T-helper 1 cell (primary cell): ENCODE measurements at places on chromosomes 12 and 14.

DNA sequence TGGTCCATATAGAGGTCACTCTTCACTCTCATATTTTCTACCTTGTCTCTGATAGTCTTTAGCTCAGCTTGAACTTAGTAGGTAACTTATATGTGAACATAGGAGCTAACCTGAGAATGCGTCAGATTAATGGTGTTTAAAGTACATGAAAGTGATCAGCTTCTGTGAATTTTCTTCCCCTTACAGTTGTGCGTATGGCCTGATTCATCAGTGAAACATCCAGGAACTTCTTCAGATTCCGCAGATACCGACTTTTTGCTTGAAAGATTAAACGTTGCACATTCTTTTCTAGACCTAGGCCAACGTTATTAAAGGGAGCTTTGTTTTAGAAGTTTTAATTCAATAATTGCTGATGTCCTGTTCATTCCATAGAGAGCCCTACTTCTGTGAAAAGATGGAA, 1945.1 kb upstream of the SEL1L start:
- no peak for DNase-seq

- DNase-seq = no peak
Observed at GRCh38 chr14:32559590-32559989, 230.5 kb downstream of the AKAP6 start.

GRCh38 chr14:68665131-68665530, 127.7 kb downstream of the ZFP36L1 start:
- no peak for DNase-seq

DNA sequence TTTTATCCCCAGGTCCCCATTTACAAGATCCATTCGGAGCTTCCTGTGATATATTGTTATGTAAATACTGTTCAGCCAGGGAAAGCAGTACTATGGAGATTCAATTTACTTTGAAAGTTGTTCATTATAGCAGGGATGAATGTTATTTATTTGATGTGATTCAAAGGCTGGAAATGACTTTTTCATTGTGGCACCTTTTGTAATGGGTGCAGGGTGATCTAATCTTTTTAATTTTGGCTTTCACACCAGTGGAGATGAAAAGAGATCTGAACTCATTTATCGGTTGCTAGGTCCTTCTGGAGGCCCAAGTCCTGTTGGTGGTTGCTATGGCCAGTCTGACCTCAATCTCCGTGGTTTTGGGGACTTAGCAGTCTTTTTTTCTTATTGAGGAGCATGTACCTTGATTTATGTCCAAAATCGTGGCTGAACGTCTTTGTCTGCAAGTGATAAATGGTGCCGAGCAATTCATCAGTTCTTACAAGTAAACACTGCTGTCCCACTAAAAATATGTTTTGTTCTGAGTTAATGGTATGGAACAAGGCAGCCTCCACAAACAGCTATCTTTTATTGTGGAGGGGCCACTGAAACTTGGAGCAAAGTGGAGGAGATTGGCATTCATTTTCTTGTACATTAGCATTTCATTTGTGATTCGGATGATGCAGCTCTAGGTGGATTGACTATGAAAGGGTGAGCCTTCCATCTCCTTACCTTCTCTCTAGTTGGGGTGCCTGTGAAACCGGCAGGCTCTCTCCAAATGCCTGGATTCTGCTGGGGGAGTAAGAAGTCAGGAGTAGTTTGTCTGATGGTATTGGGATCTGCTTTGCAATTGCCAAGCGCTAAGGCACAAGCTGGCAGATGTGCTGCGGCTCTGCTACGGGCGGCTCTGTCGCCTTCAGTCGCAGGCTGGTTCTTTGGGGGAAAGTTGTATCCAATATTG, 2.0 kb downstream of the RMST start:
- no peak for DNase-seq

DNA sequence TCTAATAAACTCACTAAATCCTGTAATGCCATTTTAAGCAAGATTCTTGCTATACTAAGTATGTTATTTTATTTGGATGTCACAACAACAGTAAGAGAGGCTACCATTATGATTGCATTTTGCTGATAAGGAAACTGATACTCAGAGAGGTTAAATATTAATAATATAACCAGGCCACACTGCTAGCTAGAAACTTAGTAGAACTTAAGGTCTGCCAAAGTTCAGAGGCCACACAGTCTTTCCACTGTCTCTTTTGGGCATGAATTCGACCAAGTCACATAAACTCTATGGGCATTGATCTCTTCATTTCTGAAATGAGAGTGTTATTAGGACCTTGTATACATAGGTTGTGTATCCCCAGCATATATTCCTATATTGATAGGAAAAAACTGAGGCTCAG, 147.9 kb downstream of the SYNE2 start:
- DNase-seq = no peak

- DNase-seq = peak; percentile 16
Observed at GRCh38 chr14:96038920-96039632, at the start of gene C14orf132. C14orf132 (plus strand) TSS chr14:96039362; CDS start chr14:96039501, 139 bp downstream.

DNA sequence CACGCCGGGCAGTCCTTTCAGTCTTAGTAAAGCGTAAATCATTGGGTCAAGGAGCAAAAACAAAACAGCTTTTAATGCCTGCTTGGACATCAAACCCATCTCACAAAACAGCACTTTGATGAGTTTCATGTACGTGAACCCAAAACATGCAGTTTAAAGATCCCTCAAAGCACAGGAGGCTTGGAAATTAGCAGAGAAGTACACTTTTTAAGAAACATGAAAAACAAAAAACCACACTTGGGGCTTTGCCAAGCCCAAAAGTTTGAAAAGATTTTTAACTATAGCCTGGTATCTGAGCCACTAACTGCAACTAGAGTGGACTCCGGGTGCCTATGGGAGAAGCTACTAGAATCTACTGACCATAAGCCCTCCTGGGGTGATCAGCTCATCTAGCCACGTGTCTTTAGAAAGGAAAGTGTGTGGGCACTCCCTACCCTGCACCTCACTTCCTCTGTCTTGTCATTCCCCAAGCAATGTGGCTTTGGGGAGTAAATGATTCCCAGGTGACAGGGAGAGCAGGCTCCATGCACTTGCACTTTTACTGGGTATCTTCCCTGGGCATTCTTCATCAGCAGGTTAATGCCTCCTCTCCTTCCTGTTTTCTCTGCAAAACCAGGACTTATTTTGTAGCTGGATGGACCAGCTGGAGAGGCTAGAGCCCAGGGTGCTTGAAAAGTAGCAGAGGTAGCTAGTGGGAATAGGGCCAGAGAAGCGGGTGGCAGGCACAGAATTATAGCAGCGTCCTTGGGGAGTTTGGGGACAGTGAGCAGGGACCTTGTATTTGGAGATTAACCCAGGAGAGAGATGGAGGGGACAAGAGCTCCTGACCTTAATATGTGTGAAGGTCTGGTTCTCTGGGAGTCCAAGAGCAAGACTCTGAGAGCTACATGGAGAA, 339.3 kb downstream of the BCL11B start:
- DNase-seq = no peak

GRCh38 chr12:48866052-48866711, 512 bp upstream of the RND1 start:
- no peak for DNase-seq

DNA sequence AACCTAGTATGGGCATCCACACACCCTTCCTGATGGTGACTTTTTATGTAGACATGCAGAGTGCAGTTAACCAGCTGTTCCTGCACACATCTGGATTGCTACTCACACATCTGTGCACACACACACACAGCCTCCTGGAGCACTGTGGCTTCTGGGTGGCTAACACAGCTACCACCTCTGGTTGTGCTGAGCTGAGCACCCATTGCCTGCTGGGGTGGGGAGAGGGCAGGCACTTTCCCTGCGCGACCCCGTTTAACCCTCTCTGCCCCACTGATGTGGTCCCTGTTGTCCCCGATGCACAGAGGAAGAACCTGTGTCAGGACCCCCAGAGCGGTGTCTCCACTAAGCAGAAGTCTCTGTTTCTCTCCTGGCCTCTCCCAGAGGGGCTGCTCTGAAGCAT, 14.4 kb upstream of the SERPINA3 start:
- DNase-seq = no peak

DNA sequence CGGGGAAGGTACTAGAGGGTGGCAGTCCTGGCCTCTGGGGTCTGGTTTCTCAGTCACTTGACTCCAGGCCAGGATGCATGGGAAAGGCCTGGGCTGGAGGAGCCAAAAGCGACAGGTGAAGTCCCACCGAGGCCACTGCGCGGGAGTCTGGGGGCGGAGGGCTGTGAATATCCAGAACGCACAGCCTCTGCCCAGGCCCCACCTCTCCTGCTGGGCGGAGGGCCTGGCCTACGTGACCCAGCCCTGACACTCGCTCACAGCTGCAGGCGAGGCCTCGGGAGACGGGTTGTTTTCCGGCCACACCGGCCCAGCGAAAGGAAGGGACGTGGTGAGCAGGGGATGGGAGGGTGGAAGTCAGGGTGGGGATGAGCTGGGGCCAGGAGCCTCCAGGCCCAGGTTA, 91.2 kb downstream of the RFLNA start:
- no peak for DNase-seq

DNA sequence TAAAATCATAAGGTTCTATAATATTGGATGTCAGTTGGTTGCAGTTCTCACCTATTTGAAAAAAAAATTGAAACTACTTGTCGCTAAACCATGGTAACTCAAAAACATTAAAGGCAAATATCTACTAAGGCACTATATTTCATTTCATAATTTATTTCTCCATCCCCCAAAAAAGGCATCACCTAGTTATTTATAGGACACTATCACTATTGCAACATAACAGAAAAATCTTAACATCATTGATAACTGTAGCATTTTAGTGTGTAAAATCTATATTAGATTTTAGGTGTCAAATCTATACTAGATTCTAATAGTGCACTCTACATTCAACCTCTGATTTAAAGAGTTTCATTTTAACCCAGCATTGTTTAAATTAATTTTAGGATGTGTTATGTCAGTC, 1.7 kb downstream of the SPTSSA start:
- DNase-seq = no peak

- no peak for DNase-seq
Observed at GRCh38 chr14:95573313-95573712, 38.5 kb downstream of the GLRX5 start.

- no peak for DNase-seq
Observed at GRCh38 chr12:11607313-11608081, 42.0 kb upstream of the ETV6 start.

GRCh38 chr12:84996759-84997158, 39.3 kb downstream of the TSPAN19 start:
- DNase-seq = no peak

GRCh38 chr14:63892265-63892664, 39.5 kb downstream of the SYNE2 start:
- DNase-seq = no peak

GRCh38 chr14:104125011-104125410, 13.4 kb upstream of the KIF26A start:
- DNase-seq = no peak

- no peak for DNase-seq
Observed at GRCh38 chr12:45789025-45789424, 59.5 kb downstream of the ARID2 start.

- DNase-seq = no peak
Observed at GRCh38 chr14:70254476-70254961, 65.8 kb upstream of the SLC8A3 start.
